Natural killer cell (primary cell): ENCODE measurements at places on chromosomes 5 and 9. TPM values are rescaled to one million over a fixed set of nuclear protein-coding genes. Genes with fewer than 3 reads are reported as not detected.

GRCh38 chr5:53263151-53263550 lies 153.6 kb upstream of the MOCS2 start:
- no peak for DNase-seq

GRCh38 chr5:180159756-180160155 lies 49.3 kb downstream of the RASGEF1C start:
- DNase-seq: no peak

- no peak for DNase-seq
These were observed 26.4 kb upstream of the CXCL14 start for GRCh38 chr5:135605221-135605620.

DNA sequence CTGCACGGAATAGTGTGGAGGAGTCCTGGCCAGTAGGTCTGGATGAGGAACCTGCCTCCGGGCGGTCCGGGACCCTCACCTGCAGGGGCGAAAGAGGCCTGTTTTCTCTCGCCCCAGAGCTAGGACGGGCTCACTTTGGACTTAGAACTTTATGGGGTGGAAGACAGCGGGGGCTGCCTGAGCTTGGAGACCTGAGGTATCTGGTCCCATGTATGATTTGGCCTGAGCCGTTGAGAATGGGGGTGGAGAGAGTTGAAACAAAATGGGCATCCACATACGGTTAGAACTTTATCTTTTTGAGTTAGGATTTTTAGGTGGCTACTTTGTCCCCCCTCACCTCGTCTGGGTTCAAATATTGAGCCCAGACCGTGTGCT lies 681 bp upstream of the ETF1 start:
- no peak for DNase-seq

- no peak for DNase-seq
These were observed 72.6 kb upstream of the EQTN start for GRCh38 chr9:27369591-27369990.

- DNase-seq: no peak
These were observed 89.4 kb downstream of the CDKN2A start for GRCh38 chr9:21904776-21905175.

DNA sequence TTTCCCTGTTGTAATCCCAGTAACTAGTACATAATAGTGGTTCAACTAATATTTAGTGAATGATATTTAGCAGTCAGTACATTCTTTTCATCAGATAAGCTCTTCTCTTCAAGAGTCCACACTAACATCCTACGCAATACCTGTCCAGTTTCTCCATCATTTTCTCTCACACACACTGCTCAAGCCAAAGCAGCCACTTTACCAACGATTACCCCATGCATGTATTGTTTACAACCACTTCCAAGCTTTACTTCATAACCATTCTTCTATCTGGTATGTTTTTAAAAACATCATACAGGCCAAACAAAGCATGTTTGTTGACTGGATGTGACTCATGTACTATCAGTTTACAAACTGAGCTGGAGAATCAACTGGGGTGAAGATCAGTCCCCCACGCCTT lies 7.3 kb downstream of the UBTD2 start:
- DNase-seq: no peak

GRCh38 chr5:15555176-15555575 lies 55.2 kb downstream of the FBXL7 start:
- DNase-seq: no peak

DNA sequence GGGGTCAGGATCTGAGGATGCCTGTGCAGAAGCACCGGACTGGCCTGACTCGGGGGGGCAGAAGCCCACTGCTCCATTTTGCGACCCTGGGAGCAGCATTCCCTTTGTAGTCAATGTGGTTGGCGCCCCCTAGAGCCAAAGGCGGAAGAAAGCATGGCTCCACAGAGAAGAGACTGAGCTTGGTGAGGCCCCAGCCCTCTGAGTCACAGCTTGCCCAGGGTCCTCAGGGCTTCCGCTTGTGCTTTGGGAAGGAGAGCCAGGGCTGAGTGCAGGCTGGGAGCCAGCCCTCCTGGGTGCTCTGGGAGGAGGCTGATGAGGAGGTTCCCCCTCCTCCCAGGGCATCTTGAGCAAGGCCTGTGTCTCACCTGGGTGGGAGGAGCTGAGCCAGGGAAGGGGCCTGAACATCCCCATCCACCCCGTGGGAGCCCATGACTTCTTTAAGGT lies 5.5 kb upstream of the AQP3 start:
- DNase-seq: no peak

- DNase-seq: no peak
These were observed 566.0 kb downstream of the CAAP1 start for GRCh38 chr9:26326563-26326962.

DNA sequence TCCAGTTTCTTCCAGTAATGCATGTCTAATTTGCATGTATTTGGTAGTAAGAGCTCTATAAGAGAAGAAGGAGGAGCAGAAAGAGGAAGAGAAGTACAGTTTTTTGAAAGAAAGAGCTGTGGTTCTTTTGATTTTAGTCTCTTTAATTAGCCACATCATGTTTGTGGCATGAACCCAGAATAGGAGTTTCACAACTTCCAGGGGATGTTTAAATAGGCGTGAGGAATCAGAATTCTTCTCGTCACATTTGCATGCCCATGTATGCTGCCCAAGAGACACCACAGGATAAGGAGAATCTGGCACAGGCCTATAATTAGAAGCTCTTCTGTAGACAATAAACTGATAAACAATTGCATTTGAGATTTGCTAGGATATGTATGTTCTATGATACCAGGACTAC lies 78.7 kb downstream of the GAS1 start:
- DNase-seq: no peak

- peak; percentile 40 for DNase-seq
These were observed 980 bp downstream of the CCNO start for GRCh38 chr5:55232271-55232984.

DNA sequence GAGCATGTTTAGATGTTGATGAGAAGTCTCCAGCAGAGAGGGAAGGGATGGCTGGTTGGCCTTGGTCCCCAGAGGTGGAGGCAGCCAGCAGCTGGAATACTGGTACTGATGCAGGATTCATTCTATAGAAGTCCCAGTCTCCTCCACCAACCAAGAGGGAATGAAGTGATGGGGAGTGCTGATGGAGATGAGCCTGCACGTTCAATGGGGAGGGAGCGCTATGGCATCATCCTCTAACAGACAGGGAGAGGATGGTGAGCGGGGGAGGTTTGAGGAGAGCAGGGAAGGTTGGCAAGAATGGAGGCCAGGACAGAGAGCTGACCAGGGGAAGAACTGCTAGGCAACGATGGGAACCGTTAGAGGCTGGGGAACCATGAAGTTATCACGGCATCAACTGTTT lies 159.8 kb upstream of the MVB12B start:
- no peak for DNase-seq

DNA sequence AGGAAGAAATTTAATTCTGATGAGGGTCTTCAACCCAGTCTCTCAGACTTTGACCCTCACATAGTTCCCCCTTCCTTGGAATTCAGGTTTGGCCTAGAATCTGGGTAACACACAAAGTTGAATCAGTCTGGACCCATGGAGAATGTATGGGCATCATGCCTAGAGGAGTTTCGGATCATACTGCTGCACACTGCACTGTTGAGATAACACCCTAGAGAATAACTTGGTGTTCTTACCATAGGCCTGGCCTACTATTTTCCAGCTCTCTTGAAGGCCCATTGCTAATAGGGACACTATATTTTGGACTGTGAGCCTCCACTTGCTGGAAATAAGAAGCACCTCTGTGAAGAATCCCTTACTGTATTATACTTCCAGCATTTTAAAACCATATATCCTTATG lies 413.5 kb downstream of the PLK2 start:
- no peak for DNase-seq

- DNase-seq: peak; percentile 83
These were observed 38.7 kb downstream of the NLN start for GRCh38 chr5:65760504-65761275.

GRCh38 chr5:102921341-102922044 lies 166.4 kb downstream of the PAM start:
- DNase-seq: no peak

DNA sequence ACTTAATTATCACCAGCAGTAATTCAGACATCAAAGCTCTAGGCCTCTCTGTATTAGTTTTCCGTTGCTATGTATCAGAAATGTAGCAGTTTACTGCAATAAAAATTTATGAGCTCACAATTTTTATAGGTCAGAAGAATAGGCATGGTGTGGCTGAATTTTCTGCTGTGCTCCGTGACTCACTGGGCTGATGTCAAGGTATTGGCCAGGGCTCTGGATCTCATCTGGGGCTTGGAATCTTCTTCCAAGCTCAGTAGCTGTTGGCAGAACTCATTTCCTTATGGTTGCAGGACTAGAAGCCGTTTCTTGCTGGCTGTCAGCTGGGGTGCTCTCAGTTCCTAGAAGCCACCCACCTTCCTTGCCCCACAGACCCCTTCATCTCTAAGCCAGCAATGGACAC lies 66.3 kb downstream of the PSAT1 start:
- DNase-seq: no peak

- peak; percentile 65 for DNase-seq
These were observed 851 bp downstream of the NACC2 start for GRCh38 chr9:136093995-136094881.

GRCh38 chr5:96563816-96564215 lies 98.4 kb upstream of the CAST start:
- DNase-seq: no peak

DNA sequence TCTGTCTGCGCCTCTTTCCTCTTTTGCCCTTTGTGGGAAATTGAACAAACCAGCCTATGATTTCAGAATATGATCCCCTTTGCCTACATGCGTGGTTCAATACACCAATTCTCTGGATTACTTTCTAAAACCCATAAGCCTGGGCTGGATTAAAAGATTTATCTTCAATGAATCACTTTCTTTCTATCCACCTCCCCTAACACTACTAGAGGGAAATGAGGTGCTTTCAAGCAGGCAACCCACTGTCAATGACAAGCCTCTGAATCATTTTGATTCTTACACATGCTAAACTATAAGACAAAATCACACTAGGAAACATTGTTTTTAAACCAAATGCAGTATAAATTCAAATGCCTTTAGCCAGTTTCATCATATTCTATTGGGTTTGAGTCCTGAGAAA lies 257.5 kb downstream of the AGTPBP1 start:
- no peak for DNase-seq

DNA sequence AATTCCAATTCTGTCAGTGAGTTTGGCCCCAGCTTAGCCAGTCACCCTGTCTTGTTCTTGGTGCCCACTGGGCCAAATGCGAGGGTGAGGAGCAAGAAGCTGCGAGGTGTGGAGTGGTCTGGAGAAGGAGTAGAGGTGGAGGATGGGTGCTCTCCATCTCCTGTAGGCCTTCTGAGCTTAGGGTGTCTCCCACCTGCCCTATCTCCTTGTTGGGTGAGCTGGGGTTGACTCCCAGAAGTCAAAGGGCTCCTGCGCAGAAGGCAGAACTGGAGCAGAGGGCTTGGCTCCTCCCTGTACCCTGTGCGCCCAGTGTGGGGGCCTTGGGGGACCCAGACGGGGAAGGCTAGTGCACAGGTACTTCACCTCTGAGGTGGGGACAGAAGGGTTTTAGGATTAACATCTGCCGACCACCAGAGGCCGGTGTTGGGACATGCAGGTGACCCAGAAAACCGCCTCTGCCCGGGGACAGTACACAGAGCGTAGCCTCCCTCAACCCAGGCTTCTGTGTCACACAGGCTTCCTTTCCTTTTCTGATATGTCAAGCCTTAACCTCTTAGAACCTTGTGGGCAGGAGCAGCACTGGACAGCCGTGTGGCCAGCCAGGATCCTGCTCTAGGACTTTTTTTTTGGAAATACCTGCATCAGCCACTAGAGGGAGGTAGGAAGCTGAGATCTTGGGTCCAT lies 16.9 kb downstream of the IL5 start:
- peak; percentile 73 for DNase-seq

DNA sequence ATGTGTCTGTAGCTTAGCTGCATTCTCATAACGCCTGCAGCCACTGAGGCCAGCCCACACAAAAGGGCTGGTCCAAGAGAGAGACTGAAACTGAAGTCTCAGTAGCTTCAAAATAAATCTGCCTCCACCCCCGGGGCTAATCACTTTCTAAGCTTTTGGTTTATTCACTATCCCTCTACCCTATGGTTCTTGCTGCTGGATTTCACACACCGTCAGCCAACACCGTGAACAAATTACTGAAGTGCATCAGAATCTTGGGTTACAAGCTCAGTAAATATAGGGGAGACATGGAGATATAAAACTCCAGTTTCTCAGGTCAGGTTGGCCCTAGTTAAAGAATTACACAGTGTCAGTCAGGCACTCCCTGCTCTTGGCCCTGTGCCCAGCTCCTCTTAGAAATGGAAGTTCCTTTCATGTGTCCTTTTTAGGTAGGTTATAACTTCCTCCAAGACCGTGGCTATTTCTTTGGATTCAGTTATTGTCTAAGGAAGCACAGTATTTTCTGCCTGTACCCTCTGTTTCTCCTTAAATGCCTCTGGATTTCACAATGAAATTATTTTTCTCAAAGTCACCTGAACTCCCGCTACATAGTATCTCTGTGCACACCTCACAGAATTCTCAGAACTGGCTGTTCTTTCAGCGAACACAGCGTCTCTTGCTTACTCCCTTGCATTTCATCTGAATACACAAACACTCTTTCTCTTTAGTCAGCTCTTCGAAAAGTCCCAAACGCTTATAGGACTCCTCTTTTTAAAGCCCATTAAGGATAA lies 112.5 kb downstream of the FAM174A start:
- DNase-seq: peak; percentile 11

DNA sequence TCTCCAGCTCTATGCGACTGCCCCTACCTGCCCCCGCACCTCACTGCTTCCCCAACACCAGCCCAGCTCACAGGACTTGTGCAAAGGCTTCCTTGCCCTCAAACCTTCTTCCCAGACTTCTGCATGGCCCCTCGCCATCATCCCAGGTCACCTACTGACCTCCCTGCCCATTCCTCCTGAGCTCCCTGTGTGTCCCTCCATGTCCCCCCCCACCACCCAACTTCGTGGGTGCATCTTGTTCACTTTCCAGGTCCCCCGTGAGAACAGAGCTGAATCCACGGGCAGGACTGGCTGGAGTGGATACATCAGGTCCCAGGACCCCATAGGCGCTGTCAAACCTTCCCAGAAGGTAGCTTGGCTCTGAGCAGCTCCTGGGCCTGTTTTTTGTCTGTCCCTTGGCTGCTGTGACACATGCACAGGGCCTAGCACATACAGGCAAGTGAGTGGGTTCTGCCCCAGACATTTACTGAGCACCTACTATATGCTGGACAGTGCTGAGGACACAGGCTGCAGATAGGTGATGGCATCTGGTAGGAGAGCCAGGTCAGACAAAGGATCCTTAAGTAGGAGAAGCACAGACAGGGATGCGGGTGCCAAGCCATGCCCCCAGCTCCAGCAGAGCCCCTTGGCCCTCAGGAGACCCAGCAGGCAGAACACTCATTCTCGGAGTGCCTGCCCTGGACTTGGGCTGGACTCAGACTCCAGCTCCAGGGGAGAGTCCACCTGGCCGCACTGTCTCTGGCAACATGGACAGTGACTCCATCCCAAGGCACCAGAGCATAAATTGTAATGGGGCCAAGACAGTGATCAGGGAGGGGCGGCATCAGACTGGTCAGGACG lies 15.0 kb downstream of the NINJ1 start:
- DNase-seq: no peak

- no peak for DNase-seq
These were observed 349.3 kb downstream of the RAB3C start for GRCh38 chr5:58932057-58932612.

- DNase-seq: no peak
These were observed 230.6 kb upstream of the CD180 start for GRCh38 chr5:67426961-67427849.

GRCh38 chr9:3736161-3736560 lies 210.4 kb upstream of the RFX3 start:
- DNase-seq: no peak

Gene HTR4
- not detected for total RNA-seq

Gene FAM163B
- total RNA-seq: not detected

Gene PCDHB3
- total RNA-seq: not detected

Gene PCA3
- not detected for total RNA-seq

Gene PHF24
- total RNA-seq: not detected

Gene TEX48
- not detected for total RNA-seq

Gene STKLD1
- 2.9 TPM for total RNA-seq

Gene MPDZ
- not detected for total RNA-seq

Gene TRIM14
- 65.3 TPM for total RNA-seq

Gene PCDHA1
- total RNA-seq: not detected
